ENCODE measurements at places on chromosomes 6 and 20. TPM values are rescaled to one million over a fixed set of nuclear protein-coding genes. Genes with fewer than 3 reads are reported as not detected.

GRCh38 chr20:5557123-5557522, 193.1 kb upstream of the SHLD1 start:
- peak; percentile 57 for DNase-seq

DNA sequence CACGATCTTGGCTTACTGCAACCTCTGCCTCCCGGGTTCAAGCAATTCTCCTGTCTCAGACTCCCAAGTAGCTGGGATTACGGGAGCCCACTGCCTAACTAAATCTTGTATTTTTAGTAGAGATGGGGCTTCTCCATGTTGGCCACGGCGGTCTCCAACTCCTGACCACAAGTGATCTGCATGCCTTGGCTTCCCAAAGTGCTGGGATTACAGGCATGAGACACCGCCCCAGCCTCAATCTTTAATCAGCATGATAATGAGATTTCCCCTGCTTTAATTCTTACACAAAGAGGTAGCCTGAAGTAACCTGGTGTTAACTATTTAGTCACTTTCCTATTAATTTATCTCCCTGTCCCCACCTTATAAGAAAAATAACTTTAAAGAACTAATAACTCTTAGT, 31.3 kb upstream of the TRDN start:
- no peak for DNase-seq

GRCh38 chr6:24836109-24836508, 37.4 kb upstream of the ARMH2 start:
- no peak for DNase-seq

GRCh38 chr6:25138233-25138933, 140.8 kb upstream of the CARMIL1 start:
- peak; percentile 55 for DNase-seq

The ZNF165 gene
- 0.53 TPM for total RNA-seq

DNA sequence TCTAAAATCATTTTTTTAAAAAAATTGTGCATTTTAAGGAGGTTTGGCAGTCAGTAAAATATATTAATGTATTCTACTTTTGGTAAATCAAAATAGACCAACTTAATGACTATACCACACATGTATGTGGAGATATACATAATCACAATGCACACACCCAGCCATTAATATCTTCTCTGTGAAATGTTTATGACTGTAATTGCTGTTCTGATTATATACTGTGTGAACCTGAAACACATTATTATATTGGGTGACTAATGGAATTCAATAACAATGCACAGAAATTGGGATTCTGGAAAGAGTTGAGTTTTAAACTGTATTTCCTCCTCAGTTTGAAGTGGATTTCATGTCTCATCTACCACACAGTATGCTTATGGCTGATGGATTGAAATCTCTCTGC, 233.6 kb downstream of the PLCB1 start:
- no peak for DNase-seq

GRCh38 chr6:153947808-153948447, 91.1 kb upstream of the OPRM1 start:
- DNase-seq: no peak

- DNase-seq: no peak
Measured at GRCh38 chr6:30618270-30618797, 694 bp downstream of the MRPS18B start.

GRCh38 chr20:46375771-46376170, 30.6 kb downstream of the ELMO2 start:
- DNase-seq: no peak

DNA sequence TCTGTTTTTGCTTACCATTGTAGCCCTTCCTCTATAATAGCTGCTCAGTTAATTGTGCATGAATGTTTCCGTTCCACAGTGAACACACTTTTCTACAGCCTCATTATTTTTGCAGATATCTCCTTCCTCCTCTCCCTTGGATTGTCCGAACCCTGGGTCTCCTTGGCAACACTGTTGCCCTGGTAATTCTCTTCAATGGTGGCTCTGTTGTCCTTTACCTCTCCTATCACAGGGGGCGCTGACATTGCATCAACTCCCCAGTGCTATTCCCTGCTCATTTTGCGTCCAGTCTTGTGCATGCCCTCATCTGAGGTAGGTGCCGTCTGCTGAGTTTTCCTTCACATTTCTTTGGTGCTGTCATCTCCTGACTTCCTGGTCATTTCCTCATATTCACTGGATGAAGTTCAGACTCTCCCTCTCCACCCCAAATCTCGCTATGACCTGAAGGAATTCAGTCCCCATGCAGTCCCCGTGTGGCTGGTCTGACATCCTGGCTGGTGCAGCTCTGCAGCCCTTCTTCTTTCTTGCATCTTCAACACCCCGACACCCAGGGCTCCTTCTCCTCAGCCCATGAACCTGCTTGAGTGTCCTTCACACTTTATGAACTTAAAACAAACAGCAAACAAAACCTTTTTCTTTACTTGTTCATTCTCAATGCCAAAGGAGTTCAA, 21.1 kb downstream of the PHACTR2 start:
- no peak for DNase-seq

DNA sequence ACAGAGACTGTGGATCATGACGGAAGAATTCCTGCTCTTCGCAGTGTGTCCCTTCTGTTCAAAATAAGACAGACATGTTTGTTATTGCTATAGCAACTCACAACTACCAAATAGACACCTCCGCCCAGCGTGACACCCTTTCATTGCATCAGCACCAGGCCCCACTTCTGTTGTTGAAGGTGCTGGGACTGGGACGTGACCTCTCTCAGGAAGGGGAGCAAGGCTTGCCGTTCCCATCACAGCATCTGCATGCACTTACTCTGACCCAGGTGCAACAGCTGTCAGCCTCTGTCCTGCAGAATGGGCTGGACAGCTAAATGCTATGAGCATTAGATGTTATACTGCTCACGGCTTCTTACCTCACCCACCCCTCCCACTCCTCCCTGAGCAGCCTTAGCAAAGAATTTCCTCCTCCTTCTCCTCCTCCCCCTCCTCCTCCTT, 94.1 kb downstream of the DACT2 start:
- no peak for DNase-seq

The EPPIN gene
- not detected for total RNA-seq

GRCh38 chr6:24043848-24044247, 82.2 kb upstream of the NRSN1 start:
- DNase-seq: no peak

- DNase-seq: no peak
Measured at GRCh38 chr20:43066125-43066524, 123.6 kb downstream of the PTPRT start.

The SLC2A10 gene
- total RNA-seq: 44.8 TPM

- no peak for DNase-seq
Measured at GRCh38 chr6:28632326-28632851, 106.7 kb downstream of the GPX5 start.

- no peak for DNase-seq
Measured at GRCh38 chr20:20505554-20505953, 137.7 kb downstream of the INSM1 start.

The THBD gene
- total RNA-seq: 2.2 TPM

The MRAP2 gene
- total RNA-seq: 0.13 TPM
